ENCODE measurements at places on chromosomes 3 and 15.
A peak's percentile ranks its signal among the peaks of the same experiment; 100 is the strongest.

- DNase-seq = peak; percentile 95
Measured at GRCh38 chr15:74540761-74541493, at the start of gene ARID3B. TSS of gene ARID3B (plus strand) at chr15:74541220. CDS start at chr15:74543937, 2,717 bp downstream.

DNA sequence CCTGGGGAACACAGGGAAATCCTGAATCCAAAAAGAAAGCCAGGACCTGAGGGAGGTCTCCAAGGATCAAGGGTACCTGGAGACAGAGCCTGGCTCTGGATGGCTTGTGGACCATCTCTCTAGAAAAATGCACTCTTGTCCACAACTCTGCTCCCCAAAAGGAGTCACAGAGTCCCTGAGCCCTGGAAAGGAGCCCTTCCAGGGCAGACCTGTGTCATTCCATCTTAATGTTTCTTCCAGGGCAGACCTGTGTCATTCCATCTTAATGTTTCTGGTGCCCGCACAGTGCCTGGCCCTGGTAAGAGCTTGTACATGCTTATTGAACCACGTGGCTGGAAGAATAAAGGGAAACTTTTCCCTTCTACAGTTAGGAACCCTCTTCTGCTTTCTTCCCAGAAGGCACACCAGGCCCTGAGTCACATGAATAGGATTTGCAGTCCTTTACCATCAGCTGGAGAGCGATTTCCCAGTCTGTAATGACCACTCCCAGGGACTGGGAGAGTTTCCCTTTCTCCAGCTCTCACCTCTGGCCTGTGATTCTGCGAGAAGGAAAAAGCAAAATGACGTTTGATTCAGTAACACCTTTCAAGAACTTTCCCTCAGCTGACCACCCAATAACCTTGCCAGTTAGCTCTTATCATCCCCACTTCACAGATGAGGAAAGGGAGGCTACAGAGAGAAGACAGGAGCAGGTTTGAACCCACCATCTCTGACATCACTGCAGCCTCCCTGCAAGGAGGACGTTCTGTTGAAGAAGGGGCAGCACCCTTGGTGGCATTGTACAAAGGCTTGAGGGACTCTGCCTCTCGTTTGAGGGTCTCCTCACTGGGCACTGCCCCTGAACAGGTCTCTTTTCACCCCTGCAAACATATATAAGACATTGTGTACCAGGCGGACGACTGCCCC is 35.8 kb upstream of the SLCO2A1 start:
- peak; percentile 16 for DNase-seq

- no peak for DNase-seq
Measured at GRCh38 chr3:138984816-138985215, 21.3 kb downstream of the PRR23A start.

DNA sequence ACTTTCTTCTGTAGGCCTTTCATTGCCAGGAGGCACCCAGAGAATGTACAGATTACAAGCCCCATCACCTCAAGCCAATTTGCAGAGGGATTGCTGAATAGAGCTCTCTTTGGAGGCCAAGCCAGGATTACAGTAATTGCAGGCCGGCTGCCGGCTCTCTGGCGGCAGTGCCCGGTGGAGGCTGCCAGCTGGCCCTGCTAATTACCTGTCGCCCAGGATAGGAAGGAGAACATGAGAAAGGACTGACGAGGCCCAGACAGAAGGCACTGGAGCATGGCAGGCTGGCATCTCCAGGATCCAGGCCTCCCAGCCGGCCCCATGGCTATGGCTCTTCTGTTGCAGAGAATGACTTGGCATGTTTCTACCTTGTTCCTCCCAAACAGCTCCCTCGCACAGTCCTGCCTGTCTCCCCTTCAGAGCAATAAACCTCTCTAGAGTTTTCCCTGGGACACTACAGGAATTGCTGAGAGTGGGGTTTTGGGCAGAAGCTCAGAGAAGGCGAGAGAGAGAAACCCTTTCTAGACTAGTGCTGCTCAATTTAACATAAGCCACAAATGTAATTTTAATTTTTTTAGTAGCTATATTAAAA is 273.6 kb upstream of the PROK2 start:
- no peak for DNase-seq

DNA sequence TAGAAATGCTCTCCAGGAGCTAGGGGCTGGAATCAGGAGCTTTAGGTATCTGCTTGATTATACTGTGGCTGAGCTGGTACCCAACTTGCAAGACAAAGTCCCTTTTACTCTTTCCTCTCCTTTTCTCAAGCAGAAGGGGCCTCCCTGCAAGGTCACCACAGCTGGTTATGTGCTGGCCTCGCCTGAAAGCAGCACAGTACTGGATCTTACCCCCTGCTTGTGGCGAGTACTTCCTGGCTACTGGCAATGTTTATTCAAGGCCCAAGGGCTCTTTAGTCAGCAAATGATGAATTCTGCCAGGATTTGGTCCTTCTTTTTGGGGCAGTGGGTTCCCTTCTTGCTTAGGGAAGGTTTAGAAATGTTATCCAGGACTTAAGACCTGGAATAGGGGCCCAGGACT is 234.6 kb downstream of the RAP2B start:
- no peak for DNase-seq

DNA sequence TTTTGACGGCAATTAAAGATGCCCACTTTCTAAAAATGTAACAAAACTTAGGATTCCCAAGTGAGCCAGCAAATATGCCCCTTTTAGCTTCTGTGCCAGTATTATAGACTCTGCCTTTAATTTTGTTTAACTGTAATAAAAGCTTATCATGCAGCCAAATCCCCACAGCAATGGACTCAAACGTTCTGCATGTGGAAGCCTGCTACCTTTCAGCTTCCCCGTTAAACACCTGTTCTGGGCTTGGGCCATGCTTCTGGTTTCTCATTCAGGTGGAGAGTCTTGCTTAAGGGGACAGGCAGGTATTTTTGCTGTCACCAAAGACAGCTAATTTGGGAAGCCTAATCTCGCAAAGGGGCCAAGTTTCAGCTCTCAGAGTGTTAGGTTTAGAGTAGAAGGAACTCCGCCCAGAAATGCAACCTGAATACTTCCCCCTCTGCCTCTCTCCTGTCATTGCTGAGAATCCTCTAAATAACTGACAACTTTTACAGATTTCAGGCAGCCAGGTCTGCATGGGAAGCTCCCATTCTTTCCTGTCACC is 399.4 kb upstream of the ATP11B start:
- no peak for DNase-seq

- no peak for DNase-seq
Measured at GRCh38 chr15:45185903-45186770, 1.6 kb downstream of the SHF start.

- DNase-seq = no peak
Measured at GRCh38 chr3:38567498-38567897, 71.4 kb downstream of the EXOG start.
